ENCODE measurements at places on chromosomes 11 and 22.

- DNase-seq: no peak
Measured at GRCh38 chr11:96179905-96180304, 163.1 kb downstream of the MAML2 start.

- DNase-seq: peak; percentile 27
Measured at GRCh38 chr11:43282607-43283440, 29.0 kb upstream of the API5 start.

DNA sequence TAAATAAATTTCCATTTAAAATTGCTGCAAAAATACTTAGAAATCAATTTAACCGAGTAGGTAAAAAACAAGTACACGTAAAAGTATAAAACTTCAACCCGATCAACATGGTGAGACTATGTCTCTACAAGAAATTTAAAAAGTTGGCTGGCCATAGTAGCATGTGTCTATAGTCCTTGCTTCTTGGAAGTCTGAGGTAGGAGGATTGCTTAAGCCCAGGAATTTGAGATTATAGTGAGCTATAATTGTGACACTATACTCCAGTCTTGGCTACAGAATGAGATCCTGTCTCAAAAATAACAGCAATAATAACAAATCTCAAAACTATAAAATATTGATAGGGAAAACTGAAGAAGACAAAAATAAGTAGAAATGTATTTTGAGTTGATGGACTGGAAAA lies 11.1 kb downstream of the CASP4 start:
- DNase-seq: no peak

GRCh38 chr22:28977060-28977459 lies 84.6 kb downstream of the C22orf31 start:
- DNase-seq: no peak

DNA sequence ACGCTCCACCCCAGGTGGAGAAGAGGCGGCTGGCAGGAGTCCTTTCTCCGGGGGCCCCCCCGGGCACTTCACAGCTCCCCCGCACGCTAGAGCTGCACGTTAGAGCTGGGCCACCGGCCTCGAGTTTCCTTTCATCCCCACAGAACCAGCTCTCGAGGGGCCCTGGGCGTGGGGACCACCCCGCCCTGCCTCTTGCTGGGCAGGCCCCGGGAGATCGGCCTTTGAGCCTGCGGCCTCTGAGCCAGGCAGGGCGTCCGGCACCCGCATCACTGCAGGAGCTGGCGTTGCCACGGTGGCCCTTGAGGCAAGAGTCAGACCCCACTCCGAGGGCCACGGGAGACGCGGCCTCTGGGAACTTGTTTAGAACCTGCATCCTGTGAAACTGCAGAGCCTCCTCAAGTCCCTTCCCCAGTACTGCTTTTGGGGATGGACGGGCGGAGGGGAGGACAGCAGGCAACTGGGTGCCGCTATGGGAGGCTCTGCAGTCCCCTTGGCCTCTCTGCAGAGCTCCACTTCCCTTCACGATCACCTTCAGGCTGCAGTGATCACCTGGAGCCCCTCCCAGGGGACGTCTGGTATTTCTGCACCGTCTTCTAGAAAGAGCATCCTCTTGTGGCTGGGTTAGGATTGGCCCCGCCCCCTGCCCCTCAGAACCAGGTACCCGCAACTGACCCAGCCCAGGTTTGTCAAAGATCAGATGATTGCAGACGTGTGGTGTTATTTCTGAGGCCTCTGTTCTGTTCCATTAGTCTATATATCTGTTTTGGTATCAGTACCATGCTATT lies 13.9 kb upstream of the GAL start:
- no peak for DNase-seq

DNA sequence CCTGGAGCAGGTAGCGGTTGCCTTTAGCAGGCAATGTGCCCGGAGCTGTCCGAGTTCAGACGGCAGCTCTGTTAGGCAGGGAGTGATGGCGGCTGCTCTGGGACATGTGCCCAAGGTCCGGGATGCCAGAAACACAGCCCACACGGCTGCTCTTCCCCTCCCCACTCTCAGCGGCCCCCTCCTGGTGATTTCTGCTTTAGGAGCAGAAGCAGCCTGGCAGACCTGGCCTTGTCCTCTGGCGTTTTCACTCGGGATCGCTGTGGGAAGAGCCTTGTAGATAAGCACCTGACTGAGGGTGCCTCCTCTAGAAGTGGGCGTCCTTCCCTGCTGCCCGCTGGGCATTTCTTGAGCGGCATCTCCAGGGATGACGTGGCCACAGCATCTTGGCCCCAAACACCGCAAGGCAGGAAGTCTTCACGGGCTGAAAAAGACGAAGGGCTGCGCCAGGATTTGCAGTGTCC lies 392.2 kb downstream of the TBC1D22A start:
- DNase-seq: no peak

DNA sequence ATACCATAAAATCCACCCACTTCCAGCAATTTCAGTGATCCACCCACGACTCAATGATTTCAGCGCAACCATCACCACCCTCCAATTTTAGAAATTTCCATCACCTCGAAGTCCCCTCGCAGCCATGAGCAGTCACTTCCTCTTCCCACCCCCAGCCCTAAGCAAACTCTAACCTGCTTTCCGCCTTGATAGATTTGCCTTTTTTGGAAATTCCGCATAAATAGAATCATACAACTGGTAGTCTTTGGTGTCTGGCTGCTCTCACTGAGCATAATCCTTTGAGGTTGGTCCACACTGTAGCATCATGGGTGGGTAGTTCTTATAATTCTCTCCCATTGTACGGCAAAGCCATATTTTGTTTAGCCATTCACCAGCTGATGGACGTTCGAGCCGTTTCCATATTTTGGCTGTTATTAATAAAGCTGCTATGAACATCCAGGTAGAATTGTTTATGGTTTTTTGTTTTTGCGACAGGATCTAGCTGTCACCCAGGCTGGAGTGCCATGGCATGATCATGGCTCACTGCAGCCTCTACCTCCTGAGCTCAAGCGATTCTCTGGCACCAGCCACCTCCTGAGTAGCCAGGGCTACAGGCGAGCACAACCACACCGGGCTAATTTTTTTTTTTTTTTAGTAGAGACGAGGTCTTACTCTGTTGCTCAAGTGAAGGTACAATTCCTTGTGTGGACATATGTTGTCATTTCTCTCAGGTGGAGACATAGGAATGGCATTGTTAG lies 16.0 kb downstream of the PIM3 start:
- DNase-seq: no peak

- DNase-seq: peak; percentile 45
Measured at GRCh38 chr11:35359321-35360054, 59.9 kb downstream of the SLC1A2 start.

- no peak for DNase-seq
Measured at GRCh38 chr11:75716659-75717058, 979 bp upstream of the MOGAT2 start.

DNA sequence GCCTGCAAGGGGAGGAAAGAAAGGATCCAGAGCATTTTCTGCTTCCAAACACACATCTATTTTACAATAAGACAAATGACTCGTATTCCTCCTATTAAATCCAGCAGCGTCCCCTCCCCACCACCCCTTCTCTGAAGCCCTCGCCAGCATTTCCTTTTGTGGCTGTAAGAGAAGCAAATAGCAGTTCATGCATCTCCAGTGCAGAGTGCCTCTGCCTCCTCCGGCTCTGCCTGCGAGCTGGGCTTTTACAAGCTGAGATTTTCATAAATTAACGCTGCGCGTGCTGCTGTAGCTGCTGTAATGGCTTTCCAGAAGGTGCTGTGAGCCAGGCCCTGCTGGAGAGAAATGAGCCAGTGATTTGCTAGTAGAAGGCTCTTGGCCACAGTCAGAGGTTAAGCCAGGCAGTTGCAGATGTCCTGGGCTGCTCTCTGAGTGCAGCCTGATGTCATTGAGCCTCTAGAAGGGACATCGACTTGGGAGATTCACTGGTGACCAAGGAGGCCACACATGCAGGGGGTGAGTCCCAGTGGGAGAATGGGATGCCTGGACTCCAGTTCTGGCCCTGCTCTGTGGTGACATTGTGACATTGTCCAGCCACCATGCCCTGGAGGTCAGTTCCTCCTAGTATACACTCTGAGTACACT lies 134.5 kb upstream of the NAV2 start:
- no peak for DNase-seq

GRCh38 chr22:43689356-43689755 lies 122.7 kb downstream of the EFCAB6 start:
- no peak for DNase-seq

DNA sequence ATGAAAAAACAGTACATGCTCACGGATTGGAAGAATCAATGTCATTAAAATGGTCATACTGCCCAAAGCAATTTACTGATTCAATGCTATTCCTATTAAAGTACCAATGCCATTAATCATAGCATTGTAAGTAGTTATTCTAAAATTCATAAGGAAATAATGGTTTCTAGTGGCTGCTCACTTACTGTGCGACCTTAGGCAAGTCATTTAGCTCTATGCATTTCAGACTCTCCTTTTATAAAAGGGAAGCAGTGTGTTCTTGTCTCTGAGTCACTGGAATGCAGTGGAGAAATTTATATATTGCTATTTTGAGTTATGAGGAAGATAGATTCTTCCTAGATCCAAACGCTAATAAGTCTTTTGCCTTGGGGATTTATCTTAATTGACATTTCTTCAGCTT lies 174.8 kb downstream of the KCNA4 start:
- DNase-seq: no peak

GRCh38 chr11:72338266-72338665 lies 94.3 kb upstream of the PHOX2A start:
- no peak for DNase-seq

GRCh38 chr11:38952698-38953097 lies 2354.7 kb upstream of the RAG2 start:
- DNase-seq: no peak

DNA sequence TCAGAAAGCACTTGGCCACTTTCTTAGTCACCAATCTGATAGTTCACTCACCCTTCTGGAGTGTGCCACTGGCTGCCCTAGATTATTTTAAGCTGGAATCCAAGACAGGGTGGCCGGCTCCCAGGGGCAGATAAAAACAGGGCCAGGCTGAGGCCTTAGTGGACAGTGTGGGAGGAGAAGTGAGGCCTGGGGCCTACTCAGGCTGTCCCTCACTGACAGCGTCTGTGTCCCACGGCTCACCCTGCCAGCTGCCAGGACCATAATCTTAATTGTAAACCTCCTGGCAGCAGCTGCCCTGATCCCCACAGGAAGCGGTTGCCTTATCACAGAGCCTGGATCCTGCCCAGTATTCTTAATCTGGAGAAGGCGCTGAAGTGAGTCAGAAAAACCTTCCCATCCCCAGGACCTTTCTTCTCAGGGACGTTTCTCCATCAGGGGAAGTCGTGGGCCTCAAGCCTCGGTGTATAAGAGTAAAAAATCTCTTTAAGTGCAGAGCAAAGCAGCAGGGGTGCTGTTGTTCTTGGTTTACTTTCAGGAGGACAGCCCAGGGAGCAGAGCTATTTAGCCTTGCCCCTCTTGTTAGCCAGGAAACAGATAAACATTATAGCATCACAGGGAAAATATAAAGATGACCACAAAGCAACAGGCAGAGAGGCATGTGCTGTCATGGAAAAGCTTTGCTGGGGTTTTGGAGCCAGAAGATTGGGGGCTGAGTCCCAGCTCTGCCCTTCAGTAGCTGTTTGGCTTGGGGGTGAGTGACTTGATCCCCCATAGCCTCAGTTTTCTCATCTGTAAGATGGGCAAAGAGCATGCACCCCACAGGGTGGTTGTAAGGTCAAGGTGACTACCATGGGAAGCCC lies 39.6 kb downstream of the TSPAN18 start:
- DNase-seq: no peak

DNA sequence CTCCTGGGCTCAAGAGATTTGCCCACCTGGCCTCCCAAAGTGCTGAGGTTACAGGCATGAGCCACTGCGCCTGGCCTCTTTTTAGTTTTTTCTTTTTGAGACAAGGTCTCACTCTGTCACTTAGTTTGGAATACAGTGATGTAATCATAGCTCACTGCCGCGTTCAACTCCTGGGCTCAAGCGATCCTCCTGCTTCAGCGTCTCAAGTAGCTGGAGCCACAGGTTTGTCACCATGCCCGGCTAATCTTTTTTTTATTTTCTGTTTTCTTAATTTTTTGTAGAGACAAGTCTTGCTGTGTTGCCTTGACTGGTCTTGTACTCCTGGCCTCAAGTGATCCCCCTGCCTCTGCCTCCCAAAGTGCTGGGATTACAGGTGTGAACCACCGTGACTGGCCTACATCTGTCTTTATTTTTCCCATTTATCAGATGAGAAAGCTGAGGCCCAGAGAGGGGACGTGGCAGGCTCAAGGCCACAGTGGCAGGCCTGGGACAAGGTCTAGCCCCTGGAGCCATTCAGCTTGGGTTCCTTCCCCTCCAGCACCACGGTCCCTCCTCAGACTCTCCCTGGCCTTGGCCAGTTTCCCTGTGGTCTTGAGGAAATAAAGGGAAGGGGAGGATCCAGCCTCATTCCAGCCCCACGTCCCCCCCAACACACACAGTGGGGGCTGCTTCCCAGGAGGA lies 2.8 kb upstream of the KDELR3 start:
- no peak for DNase-seq

- no peak for DNase-seq
Measured at GRCh38 chr11:35907648-35908431, 36.0 kb upstream of the LDLRAD3 start.

DNA sequence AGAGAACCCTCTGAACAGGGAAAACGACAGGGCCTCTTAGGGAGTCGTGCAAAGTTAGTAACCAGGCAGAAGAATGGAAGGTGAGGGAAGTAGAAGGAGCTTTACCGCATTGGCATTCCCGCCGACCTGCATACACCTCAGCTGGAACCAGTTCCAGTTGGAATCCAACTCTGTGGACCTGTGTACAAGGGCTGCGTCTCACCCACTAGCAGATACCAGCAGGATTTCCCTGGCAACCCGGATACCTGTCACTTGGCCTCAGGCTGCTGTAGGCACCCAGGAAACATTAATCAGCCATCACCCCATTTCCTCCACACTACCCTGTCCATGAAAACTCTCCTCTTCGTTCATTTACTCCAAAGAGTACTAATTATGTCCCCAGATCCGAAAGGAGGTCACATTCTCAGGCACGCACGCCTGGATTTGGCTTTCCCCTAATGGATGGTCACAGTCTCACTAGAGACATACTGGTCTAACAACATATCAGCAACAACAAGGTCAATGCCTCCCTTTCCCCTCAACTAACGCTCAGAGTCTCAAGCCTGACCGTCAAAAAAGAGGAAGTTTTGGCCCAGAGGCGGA lies 842 bp downstream of the ARFGAP2 start:
- DNase-seq: no peak

- no peak for DNase-seq
Measured at GRCh38 chr11:45092901-45093760, 53.3 kb upstream of the PRDM11 start.

GRCh38 chr11:2827256-2827655 lies 58.3 kb downstream of the CDKN1C start:
- no peak for DNase-seq

GRCh38 chr11:30908272-30908671 lies 322.1 kb upstream of the MPPED2 start:
- no peak for DNase-seq

DNA sequence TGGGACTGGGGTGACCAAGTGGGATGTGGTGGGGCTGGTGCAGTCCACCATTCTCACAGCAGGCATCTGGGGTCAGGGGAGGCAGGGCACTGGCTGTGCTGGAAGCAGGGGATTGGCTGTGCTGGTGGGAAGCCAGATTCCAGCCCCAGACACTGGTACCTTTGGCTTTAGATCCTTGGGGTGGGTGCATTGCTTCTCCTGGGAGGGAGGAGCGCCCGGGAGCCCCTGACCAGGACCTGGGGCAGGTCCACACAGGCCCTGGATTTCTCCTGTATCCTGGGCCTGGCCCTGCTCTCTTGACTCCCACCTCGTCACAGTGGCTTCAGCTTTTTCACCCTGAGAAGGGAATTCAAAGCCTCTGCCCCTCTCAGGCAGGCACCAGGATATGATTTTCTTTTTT lies 38.5 kb downstream of the ST3GAL4 start:
- DNase-seq: no peak

Data from NCI-H1105 (cell line).